HT-29 (cell line): ENCODE measurements at places on chromosomes 11 and 22. TPM values are rescaled to one million over a fixed set of nuclear protein-coding genes. Genes with fewer than 3 reads are reported as not detected.

DNA sequence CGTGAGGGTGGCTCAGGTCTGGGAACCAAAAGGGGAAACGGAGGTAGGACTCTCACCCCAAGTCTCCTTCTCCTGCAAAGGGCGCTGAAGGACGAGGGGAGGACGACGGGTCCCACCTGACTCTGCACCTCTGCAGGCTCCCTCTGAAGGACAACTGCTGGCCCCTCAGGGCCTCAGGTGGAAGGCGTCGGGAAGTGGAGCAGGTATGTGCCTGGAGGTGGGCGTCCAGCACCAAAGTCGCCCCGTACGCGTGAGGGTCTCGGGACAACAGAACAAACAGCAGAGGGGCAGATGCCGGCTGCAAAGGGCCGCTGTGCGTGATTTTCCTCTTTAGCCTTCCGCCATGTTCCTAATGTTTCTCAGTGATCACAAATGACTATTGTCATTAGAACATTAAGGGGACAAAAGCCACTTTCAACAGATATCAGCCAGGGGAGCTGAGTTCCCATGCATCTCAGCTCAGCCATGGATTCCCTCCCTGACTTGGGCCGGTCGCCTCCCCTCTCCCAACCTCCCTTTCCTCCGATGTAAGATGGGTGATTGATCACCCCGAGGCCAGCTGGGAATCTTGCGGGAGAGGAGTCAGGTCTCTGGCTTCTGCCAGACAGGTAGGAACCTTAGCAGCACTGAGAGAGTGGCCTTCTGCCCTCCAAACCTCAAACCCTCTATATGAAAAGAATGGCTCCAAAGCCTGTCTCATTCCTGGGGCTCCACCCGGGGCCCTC, 836 bp downstream of the SLC16A8 start:
- no peak for DNase-seq

- DNase-seq: peak; percentile 7
Measured at GRCh38 chr22:35037089-35037488, 28.9 kb upstream of the ISX start.

DNA sequence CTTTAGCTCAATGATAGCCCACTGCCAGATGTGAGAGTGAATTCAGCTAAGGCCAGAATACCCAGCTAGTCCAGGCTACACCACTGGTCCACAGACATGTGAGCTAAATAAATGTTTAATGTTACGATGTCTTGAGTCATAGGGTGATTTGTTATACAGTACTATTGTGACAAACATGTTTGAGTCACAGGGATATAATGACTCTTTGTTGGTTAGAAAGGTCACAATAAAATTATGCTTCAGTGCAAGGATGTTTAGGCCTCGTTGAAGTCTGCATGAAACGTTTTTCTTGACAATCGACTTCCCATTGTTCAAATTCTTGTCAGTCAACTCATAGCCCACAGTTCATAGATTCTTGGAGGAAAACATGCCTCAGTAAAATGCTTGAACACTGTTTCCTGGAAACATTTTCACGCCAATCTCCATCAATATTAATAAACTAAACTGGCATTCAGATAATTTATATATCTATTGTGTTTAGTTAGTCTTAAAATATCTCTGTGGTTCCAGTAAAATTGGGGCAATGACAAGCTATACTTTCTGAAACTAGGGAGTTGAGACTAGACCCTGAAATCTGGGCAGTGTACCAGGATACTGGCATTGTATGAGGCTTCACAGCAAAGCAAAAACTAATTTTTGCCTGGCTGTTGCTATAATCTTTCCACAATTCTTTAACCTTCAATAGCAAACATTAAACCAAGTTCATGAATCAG, 650.8 kb upstream of the KIRREL3 start:
- DNase-seq: peak; percentile 28

- DNase-seq: no peak
Measured at GRCh38 chr11:33263549-33263948, 6.4 kb downstream of the HIPK3 start.

The OLFML1 gene
- total RNA-seq: not detected in 2 replicates

DNA sequence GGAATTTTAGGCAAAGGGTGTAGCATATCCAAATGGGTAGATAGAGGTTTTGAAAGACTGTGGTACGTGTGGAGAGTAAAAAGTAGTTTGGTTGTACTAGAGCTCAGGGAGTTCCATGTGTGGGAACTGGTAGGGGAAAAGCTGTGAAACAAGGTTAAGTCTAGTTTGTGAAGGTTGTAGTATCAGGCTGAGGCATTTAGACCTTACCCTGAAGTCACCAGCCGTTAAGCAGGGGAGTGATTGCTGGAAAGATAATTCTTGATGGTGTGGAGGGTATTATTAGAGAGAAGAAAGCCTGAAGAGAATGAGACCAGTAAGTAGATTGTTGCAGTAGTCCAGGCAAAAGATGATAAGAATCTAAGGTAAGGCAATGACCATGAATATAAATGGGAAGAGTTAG, 68.0 kb downstream of the RNF169 start:
- DNase-seq: no peak

The ALG12 gene
- 17.9 and 27.1 TPM in 2 replicates for total RNA-seq

DNA sequence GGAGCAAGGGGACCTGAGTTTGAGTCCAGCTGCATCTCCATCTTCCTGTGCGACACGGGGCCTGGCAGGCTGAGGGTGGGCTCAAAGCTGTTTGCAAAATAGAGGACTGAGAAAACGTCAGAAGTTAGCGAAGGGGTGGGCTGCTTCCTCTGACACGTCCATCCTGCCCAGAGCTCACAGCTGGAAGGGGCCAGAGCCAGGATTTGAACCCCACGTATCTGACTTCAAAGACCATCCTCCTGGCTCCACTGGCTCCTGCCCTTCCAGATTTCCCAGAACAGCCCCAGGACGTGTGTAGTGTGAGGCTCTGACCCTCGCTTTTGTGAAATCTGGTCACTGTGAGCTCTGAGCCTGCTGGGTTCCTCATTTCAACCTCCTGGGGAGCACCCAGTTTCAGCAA, 56.3 kb downstream of the CD82 start:
- DNase-seq: no peak

GRCh38 chr11:119634301-119634700, 94.7 kb downstream of the NECTIN1 start:
- no peak for DNase-seq

DNA sequence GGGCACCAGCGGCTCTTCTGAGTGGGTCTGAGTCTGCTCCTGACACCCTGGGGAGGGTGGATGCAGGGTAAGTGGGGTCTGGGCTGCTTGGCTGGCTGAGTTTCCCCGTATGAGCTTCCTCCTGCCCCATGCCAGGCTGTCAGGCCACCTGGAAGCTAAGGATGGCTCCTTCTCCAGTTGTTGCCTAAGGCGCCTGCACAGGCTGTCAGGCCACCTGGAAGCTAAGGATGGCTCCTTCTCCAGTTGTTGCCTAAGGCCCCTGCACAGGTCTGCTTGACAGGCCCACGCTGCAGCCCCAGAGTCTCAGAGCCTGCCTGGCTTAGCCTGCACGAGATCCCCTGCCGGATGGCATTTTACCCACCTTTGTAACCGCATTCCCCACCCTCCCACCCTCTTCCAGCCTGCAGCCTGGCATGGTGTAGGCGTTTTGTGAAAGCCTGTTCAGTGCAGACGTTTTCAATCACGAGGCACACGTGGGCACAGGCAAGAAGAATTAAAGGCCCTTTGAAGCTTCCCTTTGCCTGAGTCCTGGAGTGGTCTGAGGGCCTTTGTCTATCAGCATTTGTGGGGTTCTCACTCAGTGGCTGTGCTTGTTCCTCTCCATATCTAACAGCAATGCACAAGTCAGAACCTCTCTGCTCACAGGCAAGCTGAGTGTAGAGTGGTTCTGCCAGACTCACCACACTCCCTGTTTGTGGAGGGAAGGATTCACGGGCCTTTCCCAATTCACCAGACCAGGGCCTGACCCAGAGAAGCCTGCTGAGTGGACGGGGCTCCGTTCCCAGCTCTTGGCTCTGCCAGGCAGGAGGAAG, 40.2 kb upstream of the B3GAT1 start:
- no peak for DNase-seq

The OR52A1 gene
- total RNA-seq: not detected in 2 replicates

- peak; percentile 59 for DNase-seq
Measured at GRCh38 chr11:27473017-27473406, 422 bp upstream of the LGR4 start.

DNA sequence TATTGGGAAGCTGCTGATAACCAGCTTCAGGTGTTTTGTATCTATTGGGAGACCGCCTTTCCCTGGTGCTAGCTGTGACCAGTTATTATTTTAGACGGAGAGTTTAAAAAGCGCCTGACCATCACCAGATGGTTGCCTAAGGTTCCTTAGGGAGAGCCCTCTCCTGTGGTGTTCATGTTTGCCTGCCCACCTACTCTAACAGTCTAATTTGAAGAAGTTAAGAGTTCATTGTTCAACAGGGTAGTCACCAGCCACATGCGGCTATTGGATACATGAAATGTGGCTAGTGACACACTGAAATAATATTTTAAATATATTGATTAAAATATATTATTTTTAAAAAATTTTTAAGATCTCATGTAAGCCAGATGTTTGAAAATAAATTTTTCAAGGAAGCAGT, 71.3 kb upstream of the SLN start:
- DNase-seq: no peak

- no peak for DNase-seq
Measured at GRCh38 chr22:18145676-18146388, 4.1 kb upstream of the USP18 start.

DNA sequence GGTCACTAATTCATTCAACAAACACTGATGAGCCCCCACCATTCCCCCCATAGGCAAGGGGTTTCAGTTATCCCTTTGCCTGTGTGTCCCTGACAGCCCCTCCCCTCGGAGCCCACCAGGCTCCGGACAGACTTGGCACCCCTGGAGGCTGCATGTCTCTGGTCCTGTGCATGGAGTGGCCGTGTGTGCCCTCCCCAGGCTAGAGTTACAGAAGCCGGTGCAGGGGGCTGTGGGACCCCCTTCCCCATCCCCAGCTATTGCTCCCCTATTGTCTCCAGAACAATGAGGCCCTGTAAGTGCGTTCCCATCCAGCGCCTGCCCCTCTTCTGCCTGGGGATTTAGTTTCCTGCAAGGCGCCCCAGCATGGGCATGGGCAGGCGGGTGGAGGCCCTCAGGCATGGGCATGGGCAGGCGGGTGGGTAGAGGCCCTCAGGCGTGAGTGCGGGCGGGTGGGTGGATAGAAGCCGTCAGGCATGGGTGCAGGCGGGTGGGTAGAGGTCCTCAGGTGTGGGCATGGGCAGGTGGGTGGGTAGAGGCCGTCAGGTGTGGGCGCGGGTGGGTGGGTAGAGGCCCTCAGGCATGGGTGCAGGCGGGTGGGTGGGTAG, 1.5 kb downstream of the MUC2 start:
- DNase-seq: no peak

The OR52H1 gene
- not detected in 2 replicates for total RNA-seq

GRCh38 chr11:117562136-117562535, 234.5 kb downstream of the CEP164 start:
- no peak for DNase-seq

- DNase-seq: no peak
Measured at GRCh38 chr11:100684101-100685065, 2.7 kb upstream of the ARHGAP42 start.

The SELENOH gene
- total RNA-seq: 352 and 413 TPM in 2 replicates

The LDHAL6A gene
- total RNA-seq: not detected in 2 replicates

The HPX gene
- total RNA-seq: 0.25 TPM in 1 of 2 replicates, not detected in the other

The OR6A2 gene
- total RNA-seq: 0.08 and 0.23 TPM in 2 replicates

DNA sequence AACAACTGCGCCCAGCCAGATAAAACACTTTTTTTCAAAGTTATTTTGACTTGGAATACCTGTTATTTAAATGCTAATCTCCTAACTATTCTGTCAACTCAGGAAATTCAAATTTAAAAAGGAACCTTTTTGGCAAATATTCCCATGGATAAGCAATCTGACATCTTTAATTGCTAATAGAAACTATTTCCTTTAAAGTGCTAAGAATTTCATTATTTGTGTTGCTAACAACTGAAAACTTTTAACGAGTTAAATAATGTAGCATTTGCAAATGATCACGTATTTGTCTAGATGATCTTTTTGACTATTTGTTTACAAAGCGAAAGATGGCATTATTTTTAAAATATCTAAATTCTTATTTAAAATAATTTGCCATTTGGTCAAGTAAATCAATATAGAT, 28.8 kb downstream of the CSTF3 start:
- no peak for DNase-seq

The CLNS1A gene
- total RNA-seq: 213 and 236 TPM in 2 replicates

GRCh38 chr22:33579448-33580093, 340.7 kb downstream of the LARGE1 start:
- DNase-seq: peak; percentile 71

DNA sequence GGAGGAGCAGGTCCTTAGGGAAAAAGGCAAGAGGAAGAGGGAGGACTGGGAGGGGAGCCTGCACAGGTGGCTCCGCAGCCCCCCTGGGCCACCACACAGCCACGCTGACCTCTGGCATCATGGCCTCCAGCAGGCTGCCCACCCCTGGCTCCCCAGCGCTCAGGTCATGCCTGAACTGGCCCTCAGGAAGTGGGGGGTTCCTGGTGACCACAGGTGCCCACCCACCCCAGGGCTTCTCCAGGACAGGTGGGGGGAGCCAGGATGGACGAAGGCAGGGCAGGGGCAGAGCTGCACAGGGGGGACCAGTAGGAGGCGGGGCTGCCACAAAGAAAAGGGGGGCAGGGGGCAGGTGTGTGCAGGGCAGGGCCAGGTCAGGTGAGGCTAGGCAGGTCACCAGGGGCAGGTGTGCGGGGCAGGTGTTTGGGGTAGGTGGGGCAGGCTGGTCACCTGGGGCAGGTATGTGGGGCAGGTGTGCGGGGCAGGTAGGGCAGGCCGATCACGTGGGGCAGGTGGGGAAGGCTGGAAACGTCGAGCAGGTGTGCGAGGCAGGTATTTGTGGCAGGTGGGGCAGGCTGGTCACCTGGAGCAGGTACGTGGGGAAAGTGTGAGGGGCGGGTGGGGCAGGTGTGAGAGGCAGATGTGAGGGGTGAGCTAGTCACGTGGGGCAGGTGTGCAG, 997 bp downstream of the DEAF1 start:
- no peak for DNase-seq

The PPP1R14B gene
- total RNA-seq: 643 and 699 TPM in 2 replicates

- no peak for DNase-seq
Measured at GRCh38 chr11:95239871-95240649, 9.1 kb upstream of the SESN3 start.

The OR10G7 gene
- total RNA-seq: not detected in 2 replicates

The FAM83F gene
- total RNA-seq: 3.0 and 6.0 TPM in 2 replicates

- no peak for DNase-seq
Measured at GRCh38 chr11:130157840-130158239, 1.7 kb upstream of the ST14 start.
